Central memory CD8-positive, alpha-beta T cell (primary cell): ENCODE measurements at places on chromosomes 4 and X.

DNA sequence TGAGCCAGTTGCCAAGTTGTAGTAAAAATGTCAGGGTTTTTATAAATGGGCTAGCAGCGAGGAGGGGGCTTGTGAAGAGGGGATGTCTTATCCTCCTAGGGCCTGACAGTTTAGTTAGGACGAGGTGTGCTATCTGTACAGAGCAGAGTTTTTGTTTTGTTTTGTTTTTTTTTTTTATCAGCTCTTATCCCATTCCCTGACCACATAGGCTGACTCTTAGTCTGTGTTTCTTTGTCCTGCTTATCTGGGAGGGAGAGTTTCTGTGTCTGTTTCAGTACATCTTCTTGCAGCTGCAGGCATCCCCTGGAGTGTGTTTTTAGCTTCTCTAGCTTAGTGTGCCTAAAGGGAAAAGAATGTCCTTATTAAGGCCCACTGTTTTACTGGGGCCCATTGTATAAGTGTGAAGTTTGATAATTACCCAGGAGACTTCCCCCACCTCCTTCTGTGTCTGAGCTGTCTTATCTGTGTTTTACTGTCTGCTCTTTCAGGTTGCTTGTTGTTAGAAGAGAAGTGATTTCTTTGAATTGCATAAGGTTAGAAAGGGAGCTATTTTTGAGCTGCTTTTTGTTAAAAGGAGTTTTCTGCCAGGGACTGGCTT is 32.0 kb downstream of the PAGE2 start:
- DNase-seq: no peak

DNA sequence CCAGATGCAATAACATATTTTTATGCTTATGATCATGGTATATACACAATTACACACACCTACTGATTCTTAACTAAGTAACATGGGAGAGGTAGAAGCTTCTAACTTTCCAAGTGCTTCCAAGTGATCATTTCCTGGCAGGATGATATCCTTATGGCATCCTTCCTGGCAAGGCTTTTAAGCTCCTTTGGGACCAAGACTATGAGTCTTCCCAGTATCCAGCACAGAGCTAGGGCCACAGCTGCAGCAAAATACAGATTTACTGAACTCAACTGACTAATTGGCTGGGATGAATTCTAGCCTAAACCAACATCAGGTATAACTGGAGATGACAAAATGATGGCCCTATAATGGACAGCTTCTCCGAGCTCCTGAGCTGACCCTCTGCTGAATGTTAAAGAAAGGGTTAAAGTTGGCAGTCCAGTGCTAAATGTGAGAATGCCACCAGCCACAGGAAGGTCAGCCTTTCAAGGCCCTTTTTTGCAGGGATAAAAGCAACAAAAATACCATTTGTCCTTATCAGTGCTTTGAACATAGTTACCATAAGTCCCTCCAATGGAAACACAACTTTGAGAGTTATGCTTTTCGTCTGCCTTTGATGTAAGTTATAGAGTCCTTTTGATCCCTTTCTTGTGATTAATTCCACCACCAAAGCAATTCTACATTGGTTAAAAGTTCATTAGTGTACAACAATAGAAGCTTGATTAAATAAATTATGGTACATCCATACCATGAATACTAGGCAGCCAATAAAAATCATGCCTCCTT is 73.4 kb downstream of the MGST2 start:
- no peak for DNase-seq

- DNase-seq: no peak
These were observed 53.0 kb upstream of the FBXW7 start for GRCh38 chr4:152588869-152589268.

DNA sequence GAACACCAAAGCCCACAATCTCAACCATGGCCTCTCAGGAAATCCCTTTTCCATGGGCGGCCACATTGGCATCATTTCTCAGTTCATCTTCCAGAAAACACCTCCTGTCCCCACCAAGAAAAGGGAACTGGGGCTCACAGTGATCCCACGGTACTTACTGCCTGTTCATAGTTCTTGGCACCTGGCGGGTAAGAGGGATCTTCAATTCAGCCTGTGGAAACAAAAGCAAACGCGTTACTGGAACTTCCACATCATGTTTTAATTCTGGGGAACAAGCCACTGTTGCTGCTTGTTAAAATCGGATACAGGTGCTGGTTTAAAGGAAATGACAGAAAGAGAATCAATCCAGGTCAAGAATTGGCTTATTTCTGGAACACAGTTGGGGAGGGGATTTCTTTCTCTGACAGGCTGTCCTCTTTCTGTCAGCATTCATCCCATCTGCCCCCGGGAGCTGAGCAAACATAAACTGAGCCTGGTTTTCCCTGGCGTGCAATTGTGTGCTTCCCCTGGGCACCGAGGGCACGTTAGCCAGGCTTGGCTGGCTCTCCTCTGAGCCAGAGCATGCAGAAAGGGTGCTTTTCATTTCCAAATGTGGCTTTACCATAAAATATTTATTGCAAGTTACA is 16.8 kb downstream of the CLNK start:
- DNase-seq: no peak

- DNase-seq: no peak
These were observed 93.4 kb downstream of the EMCN start for GRCh38 chr4:100424376-100424775.

GRCh38 chr4:41380511-41381157 is 123.9 kb downstream of the UCHL1 start:
- no peak for DNase-seq

GRCh38 chr4:19213388-19213787 is 1038.3 kb upstream of the SLIT2 start:
- no peak for DNase-seq

GRCh38 chr4:18398661-18399060 is 377.1 kb upstream of the LCORL start:
- DNase-seq: no peak

GRCh38 chrX:119465555-119465954 is 2.7 kb upstream of the SLC25A5 start:
- DNase-seq: no peak

DNA sequence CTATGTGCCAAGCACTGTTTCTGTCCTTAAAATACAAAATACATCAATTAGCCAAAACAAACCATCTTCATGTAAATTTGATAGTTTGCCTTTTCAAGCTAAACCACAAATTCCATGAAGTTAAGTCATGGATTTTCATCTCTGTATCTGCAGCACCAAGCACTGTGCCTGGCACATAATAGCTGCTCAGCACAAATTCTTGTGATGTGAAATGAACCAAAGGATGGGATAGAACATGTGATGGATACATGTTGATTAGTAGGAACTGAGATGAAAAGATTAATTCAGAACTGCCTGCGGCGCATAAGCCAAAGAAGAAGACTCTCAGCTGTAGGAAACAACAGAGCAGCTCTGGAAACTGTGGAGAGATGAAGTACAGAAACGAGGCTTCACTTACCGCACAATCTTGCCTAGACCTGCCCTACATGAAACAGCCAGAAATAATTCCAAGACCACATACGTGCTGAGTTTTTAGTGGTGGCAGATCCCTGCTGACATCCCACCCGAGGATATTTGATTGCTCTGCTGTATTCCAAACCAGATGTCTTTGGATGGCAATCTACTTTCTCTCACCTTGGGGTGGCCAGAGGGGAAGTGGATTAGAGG is 40.9 kb upstream of the DCLK2 start:
- no peak for DNase-seq

DNA sequence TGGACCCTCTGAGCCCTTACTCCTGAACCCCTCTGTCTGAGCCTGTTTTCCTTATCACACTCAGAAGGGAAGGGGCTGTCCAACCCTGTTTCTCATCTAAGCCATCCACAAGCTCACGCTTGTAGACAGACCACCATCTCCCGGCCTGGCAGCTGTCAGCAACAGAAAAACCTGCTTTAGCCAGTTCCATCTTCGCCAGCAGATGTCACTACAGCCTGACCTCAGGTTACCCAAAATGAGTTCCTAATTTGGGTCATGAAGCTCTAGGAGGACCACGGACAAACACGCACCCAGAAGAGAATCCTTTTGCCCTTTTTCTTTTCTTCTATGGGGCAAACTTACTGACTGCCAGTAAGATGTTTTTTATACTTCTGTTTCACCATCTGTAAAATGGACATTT is 445.4 kb downstream of the BCOR start:
- DNase-seq: no peak

DNA sequence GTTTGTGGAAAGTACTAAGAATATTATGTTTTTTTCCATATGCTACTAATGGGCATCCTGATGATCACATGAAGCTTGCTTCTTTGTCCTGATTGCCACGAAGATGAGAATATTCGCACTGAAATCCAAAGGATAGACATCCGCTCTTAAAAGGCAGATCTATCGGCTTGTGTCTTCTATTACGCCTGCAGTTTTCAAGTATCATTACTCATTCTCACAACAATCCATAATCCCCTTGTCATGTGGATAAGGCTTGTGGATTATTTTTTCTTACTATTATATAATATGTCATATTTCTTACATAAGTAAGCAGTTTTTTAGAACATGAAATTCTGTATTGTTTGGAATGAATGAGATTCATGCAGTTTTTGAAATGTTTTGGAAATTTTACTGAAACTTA is 62.8 kb downstream of the KCNIP4 start:
- no peak for DNase-seq

DNA sequence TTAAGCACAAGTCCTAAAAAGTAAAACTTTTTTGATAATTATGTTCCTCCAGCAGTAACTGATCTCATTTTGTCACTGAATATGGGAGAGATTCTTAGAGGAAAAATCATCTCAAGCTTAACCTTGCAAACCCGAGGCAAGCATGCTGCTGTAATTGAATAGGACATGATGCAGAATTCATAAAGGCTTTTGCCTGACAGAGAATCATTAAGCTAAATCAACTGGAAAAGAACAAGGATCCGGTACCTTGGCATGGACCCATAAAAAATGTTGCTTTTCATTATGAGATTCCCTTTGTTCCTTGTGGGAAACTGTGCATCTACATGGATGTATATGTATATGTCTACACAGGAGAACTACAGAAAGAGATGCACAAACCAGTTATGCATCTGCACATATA is 149.1 kb downstream of the PAPSS1 start:
- no peak for DNase-seq

GRCh38 chrX:48667509-48667908 is 16.1 kb upstream of the WAS start:
- no peak for DNase-seq
